Osteocyte (in vitro differentiated cells): ENCODE measurements at places on chromosomes 16 and 17. TPM values are rescaled to one million over a fixed set of nuclear protein-coding genes. Genes with fewer than 3 reads are reported as not detected.

PABPN1L gene
- total RNA-seq, result not detected in 2 replicates

DNA sequence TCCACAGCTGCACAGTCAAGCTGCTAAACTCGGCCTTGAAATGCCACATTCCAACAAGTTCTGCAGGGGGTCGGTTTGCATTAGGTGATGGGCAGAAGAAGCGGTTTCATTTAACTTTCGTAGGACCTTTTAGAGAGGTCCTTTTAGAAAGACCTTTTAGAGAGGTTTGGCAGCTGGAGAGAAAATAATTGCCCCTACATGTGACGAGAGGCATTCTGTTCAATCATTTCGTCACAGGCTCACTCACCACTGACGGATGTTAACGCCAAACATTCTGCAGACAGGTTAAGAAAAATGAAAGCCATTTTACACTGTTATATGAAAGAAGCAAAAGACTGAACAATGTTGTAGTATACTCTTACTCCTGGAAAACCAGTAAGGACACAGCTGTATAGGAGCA is 76.5 kb upstream of the ZNF423 start:
- H3K27me3 ChIP-seq, result peaks cover 5% of the 10 kb centered on the region
- H3K36me3 ChIP-seq, result no peaks in the 10 kb centered on the region
- no peak for DNase-seq
- H3K4me1 ChIP-seq, result peaks cover 34% of the 10 kb centered on the region
- H3K4me3 ChIP-seq, result peak overlapping the region; percentile 43

- H3K4me1 ChIP-seq, result peaks cover 23% of the 10 kb centered on the region
- H3K27ac ChIP-seq, result peak overlapping the region; percentile 100
- no peaks in the 10 kb centered on the region for H3K27me3 ChIP-seq
These were observed 525 bp downstream of the CD2BP2 start for GRCh38 chr16:30354423-30355143.

WNK4 gene
- total RNA-seq, result 0.16 TPM in 2 replicates

- no peak overlapping the region for H3K4me3 ChIP-seq
- H3K27me3 ChIP-seq, result no peaks in the 10 kb centered on the region
- peak overlapping the region; percentile 56 for H3K27ac ChIP-seq
These were observed 29.3 kb downstream of the FOXK2 start for GRCh38 chr17:82548681-82549303.

HS3ST3A1 gene
- 7.5 and 9.3 TPM in 2 replicates for total RNA-seq

OR4D1 gene
- total RNA-seq, result 0.11 TPM in 1 of 2 replicates, not detected in the other

GRCh38 chr17:4598776-4599504 is 14.6 kb downstream of the SMTNL2 start:
- H3K27me3 ChIP-seq, result peaks cover 19% of the 10 kb centered on the region
- DNase-seq, result no peak
- no peak overlapping the region for H3K4me3 ChIP-seq
- peaks cover 28% of the 10 kb centered on the region for H3K4me1 ChIP-seq

DNA sequence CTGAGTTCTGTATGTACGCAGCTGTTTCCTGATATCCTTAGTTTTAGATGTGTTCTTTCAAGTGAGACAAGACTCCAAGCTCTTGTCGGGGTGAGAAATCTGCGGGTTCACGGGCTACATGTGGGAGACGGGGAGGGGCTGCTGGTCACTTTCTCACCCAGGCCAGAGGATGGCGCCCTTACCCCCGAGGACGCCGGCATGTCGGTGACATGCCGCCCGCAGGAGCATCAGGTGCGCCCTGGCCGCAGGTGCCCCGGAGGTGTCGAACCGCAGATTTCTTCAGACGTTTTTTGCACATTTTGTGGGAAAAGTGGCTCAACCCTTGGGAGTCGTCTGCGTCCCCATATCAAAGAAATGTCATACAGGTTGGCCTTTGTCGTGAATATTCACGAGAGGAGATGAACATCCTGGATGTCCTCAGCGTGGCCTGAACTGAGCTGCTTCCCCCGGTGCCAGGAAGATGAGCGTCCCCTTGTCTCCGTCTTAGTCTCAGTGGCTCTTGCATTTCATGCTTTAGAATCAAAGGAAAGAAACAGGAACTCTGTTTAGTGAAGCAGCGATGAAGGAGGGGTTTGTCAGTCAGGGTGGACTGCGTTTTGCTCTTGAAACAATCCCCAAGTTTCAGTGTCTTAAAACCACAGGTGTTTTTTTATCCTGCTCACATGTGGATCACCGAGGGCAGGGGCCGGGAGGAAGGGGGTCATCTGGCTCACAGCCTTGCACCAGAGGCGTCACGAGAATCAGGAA is 75.4 kb upstream of the ZNF750 start:
- no peaks in the 10 kb centered on the region for H3K27me3 ChIP-seq
- no peak overlapping the region for H3K4me3 ChIP-seq
- no peak overlapping the region for H3K27ac ChIP-seq
- no peak for DNase-seq
- H3K36me3 ChIP-seq, result peaks cover 14% of the 10 kb centered on the region

DNA sequence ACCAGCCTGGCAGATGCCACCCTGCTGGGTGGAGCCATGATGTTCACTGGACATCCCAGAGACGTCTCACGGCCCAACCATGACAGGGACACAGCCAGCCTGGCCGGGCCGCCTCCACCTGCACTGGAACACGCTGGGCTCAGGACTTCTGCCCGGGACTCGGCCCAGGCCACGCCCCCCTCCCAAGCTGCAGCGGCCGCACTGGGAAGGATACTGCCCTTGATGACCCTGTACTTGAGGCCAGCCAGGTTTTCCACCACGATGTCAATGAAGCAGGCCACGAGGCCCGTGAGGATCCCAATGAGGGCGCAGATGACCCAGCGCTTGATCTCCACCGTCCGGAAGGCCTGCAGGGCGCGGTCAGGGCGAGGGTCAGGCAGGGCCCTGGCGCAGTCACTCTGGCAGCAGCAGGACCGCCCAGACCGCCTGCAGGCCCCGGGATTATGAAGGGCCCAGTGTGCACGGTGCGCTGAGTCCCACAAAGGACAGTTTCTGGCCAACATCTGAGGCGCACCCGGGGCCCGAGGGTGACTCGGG is 14.2 kb downstream of the CLCN7 start:
- H3K27ac ChIP-seq, result no peak overlapping the region
- H3K4me3 ChIP-seq, result no peak overlapping the region
- H3K4me1 ChIP-seq, result no peaks in the 10 kb centered on the region
- DNase-seq, result no peak
- peaks cover 7% of the 10 kb centered on the region for H3K36me3 ChIP-seq

CD300A gene
- not detected in 2 replicates for total RNA-seq

DNA sequence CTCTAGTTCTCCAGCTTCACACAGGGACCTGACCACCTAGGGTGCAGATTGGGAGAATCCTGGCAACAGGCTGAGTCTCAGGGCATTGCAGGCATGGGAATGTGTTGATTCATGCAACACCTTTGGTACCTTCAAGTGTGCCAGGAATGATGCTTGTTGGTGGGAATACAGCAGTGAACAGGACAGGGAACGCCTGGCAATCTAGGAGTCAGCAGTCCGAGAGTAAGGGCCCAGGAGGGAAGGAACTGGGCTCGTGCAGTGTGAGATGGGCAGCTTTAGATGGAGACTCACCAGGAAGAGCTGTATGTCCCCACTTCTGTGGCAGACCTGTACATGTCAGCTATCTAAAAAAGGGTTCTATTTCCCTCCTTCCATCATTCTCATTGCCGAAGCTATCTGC is 12.0 kb upstream of the MRC2 start:
- H3K4me3 ChIP-seq, result no peak overlapping the region
- DNase-seq, result no peak
- peaks cover 41% of the 10 kb centered on the region for H3K4me1 ChIP-seq
- H3K36me3 ChIP-seq, result peaks cover 17% of the 10 kb centered on the region

GRCh38 chr16:53991754-53992378 is 287.9 kb downstream of the FTO start:
- H3K4me1 ChIP-seq, result peaks cover 19% of the 10 kb centered on the region
- no peak overlapping the region for H3K4me3 ChIP-seq
- peak overlapping the region; percentile 63 for H3K27ac ChIP-seq
- no peaks in the 10 kb centered on the region for H3K27me3 ChIP-seq
- H3K36me3 ChIP-seq, result peaks cover 5% of the 10 kb centered on the region
- no peak for DNase-seq

GRCh38 chr16:59759296-59759695 is 1025.2 kb upstream of the GOT2 start:
- no peaks in the 10 kb centered on the region for H3K4me1 ChIP-seq
- peaks cover 3% of the 10 kb centered on the region for H3K36me3 ChIP-seq
- no peak overlapping the region for H3K27ac ChIP-seq
- no peak for DNase-seq
- peaks cover 9% of the 10 kb centered on the region for H3K27me3 ChIP-seq
- no peak overlapping the region for H3K4me3 ChIP-seq

DNA sequence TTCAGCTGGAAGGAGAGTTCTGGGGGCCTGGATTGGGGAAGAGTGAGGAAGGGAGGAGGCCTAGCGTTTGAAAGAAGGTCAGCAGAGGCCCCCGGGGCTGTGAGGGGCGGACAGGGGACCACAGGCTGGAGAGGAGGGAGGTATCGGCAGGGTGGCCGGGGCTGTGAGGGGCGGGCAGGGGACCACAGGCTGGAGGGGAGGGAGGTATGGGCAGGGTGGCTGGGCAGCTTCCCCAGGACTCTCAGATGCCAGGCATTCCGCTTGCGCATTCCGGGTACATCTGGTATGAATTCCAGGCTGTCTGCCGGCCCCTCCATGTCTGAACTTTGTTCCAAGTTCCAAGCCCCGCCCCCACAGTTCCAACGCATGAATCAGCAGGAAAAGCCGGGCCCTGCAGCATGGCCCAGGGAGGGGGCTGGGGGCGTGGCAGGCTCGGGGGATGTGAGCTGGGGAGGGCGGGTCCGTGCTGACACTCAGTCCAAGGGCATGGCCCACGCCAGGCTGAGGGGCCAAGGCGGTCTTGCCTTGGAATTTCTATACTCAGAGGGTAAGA is 4.3 kb upstream of the TLCD2 start:
- H3K4me3 ChIP-seq, result peak overlapping the region; percentile 94
- H3K27me3 ChIP-seq, result no peaks in the 10 kb centered on the region
- DNase-seq, result peak; percentile 99
- peak overlapping the region; percentile 97 for H3K27ac ChIP-seq
- peaks cover 17% of the 10 kb centered on the region for H3K36me3 ChIP-seq
- H3K4me1 ChIP-seq, result peaks cover 58% of the 10 kb centered on the region
